SK-N-SH (cell line): ENCODE measurements at places on chromosomes 1 and 21. TPM values are rescaled to one million over a fixed set of nuclear protein-coding genes. Genes with fewer than 3 reads are reported as not detected.

DNA sequence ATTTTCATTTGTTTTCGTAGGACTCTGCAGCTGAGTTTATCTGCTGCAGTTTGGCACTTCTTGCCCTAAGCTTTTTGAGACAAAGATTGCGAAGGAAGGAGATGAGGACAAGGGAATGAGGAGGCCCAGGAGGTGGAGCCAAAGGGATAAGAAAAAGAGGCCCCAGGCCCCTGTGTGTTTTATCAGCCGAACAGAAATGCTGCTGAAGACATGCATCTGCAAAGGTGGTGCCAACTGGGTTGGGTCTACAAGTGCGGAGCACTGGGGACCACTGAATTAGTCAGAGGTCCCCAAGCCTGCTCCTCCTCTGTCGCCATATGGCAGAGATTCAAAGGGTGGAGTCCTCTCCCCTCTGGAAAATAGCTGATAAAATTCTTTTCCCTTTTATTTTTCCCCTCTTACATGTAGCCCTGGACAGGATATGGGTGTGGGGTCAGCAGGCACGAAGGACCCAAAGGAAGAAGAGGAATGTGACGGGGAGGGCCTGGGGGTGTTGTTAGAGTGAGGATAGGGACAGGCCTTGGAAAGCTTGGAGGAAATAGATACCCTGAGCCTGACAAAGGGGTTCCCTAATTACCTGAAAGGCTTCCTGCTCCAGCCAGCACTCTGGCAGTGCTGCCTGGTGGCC, 2.7 kb downstream of the CD34 start:
- no peak for DNase-seq

DNA sequence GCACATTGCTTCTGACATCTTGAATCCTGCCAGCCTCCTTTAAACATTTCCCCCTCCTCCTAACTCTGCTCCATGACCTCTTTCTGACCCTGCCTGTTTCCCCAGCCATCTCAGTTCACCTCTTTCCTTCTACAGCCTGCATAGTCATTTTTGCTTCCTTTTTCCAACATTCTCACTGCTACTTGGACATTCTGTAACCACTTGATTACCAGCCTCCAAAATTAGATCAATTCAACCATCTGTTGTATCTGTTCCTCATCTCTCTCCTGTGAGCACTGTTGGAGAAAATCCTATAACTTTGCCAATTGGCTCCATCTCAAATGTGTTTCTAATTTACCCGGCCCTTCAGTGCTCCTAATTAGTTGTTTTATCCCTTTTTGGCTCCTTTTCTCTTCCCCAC, 27.5 kb upstream of the GPR88 start:
- no peak for DNase-seq

DNA sequence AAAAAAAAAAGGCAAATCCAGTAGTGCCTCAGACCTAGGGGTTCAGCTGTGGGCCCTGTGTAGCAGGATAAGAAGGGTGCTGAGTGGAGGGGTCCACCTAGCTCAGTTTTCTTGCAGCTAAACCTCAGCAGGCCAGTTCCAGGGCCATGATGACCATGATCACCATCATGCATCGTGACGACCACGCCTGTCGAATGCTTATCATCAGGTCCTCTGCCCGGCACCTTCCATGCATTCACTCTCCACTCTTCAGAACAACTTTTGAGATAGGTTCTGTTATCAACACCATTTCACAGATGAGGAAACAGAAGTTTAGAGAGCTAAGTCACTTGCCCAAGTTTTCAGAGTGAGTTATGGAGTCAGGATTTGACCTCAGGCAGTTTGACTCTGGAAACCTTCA, 54.9 kb downstream of the ACBD3 start:
- peak; percentile 6 for DNase-seq

Gene LINGO4
- polyA plus RNA-seq = not detected in 2 replicates

DNA sequence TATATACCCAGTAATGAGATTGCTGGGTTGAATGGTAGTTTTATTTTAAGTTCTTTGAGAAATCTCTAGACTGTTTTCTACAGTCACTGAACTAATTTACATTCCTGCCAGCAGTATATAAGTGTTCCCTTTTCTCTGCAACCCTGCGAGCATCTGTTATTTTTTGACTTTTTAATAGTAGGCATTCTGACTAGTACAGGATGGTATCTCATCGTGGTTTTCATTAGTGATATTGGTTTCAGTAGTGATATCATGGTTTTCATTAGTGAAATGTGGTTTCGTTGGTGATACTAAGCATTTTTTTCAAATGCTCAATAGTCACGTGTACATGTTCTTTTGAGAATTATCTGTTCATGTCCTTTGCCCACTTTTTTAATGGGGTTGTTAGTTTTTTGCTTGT, 316.8 kb downstream of the PTBP2 start:
- no peak for DNase-seq

Gene SYT14
- polyA plus RNA-seq = 1.2 and 1.8 TPM in 2 replicates

Gene OR2L8
- polyA plus RNA-seq = not detected in 2 replicates

DNA sequence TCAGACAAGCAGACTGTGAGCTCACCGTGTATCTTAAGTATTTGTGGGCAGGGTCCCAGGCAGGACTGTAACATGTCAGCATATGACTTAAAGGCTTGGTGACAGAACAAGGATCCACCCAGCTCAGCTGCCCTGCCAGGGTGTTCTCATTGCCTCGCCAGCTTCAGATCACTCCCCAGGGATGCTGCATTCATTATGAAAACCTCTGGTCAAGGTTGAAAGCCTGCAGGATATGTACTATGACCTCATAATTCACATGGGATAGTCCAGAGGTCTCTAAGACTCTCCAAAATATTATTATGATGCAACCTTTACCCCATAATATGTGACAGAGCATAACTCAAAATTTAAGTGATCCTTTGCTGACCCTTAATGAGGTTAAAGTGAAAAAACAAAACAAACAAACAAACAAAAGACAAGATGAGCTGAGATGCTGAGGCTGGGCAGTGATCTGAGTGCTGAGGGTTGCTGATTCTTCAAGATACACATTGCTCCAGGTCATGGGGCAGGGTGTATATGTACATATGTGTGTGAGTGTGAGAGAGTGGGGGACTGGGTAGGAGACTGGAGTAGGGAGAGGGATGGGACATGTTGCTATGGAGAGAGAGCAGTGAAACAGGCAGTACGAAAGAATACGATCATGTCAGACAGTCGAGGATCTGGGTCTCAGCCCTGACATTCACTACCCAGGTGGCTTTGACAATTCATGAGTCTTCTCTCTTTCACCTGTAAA, 98.8 kb upstream of the DUSP10 start:
- no peak for DNase-seq

DNA sequence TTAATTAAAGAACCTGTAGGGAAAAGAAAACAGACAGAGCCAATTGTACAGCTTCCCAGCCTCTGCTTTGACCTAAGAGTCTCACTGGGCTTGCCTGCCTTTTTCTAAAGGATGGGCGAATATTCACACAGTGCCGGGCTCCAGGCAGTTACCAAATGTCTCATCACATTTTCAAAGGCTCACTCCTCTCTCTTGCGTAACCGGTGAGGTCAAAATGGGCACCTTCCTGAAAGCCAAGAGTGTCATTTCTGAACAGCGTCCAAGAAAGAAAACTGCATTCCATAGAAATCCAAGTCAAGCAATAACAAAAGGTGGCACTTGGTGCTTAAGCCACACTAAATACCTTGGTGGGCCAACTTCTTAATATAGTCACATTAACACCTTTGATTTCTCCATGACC, 710 bp upstream of the PALMD start:
- no peak for DNase-seq

DNA sequence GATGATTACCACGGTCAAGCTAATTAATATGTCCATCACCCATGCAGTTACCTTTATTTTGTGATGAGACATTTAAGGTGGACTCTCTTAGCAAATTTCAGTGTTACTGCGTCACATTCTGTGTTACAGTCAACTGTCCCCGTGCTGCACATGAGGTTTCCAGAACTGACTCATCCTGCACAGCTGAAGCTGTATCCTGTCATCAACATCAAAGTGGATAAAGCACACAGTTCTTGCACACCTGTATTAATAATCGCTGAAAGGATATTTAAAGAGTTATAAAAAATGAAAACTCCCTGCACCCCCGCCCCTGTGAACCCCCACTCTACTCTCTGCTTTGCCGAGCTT, 3.4 kb upstream of the KRTAP10-5 start:
- no peak for DNase-seq

GRCh38 chr1:239386453-239387303, at the start of gene CHRM3:
CHRM3 (plus strand) TSS chr1:239386568; CDS start chr1:239907452, 520,884 bp downstream.
- DNase-seq = peak; percentile 89

DNA sequence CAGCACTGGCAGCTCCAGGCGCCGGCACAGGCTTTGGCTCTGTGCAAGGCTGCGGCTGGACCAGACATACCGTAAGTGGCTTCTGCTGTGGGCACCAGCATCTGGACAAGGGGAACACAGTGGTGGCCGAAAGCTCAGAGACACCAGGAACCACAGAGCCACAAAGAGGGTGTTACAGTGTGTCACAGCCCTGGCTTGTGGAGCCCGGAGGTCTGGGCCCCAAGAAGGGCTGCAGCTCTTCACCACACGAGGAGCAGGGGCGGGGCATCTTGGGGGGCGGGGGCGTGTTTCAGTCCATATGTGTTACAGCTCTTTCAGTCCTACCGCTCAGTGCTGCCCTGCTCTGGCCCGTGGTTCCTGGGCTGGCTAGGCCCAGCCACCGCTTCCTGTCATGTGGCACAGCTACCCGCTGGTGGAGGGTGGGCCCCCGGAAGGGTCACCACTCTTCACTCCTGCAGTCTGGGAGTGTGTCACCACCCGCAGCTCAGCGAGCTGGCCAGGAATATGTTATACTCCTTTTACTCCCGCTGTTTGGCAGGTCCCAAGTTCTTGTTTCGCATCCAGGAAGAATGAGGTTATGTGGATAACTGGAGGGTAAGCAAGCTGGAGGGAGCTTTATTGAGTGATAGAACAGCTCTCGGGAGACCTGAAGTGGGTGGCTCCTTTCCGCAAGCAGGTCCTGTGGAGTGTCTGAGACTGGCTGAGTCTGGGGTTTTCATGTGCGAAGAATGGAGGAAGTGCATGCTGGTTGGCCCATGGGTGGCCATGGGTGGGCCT, 3.3 kb upstream of the LSM10 start:
- DNase-seq = no peak

GRCh38 chr1:110348771-110349170, 9.6 kb downstream of the RBM15 start:
- DNase-seq = no peak

- no peak for DNase-seq
These were observed 53.0 kb downstream of the PCNT start for GRCh38 chr21:46376856-46377453.

Gene PYHIN1
- polyA plus RNA-seq = not detected in 2 replicates

GRCh38 chr1:234875953-234876855, 252.4 kb downstream of the TOMM20 start:
- no peak for DNase-seq

DNA sequence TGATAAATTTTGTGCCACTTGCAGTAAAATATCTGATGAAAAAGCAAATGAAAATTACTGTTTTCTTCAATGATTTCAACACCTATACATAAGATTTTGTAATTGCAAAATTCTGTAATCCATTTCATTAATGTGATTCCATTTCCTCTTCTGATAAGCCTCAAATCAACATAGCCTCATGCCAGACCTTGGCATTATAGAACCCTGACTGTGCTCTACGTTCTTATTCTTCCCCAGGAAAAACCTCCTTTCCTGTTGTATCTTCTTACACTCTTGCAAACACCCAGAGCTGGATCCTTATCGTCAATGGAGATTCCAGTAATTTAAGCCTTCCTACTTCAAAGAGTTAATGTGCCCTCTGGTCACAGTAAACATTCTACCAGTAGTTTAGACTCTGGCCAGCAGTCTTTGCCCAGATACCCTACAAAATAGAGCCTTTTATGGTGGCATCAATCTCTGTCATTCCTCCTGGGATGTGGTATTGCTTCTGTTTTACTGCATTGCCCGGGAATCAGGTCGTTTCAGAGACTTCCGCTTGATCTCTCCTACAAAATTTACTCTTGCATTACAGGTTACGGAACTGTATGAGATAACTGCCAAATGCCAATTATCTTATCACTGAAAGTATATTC, 48.5 kb upstream of the CHRM3 start:
- DNase-seq = no peak
